ENCODE measurements at places on chromosomes 1 and 21.

DNA sequence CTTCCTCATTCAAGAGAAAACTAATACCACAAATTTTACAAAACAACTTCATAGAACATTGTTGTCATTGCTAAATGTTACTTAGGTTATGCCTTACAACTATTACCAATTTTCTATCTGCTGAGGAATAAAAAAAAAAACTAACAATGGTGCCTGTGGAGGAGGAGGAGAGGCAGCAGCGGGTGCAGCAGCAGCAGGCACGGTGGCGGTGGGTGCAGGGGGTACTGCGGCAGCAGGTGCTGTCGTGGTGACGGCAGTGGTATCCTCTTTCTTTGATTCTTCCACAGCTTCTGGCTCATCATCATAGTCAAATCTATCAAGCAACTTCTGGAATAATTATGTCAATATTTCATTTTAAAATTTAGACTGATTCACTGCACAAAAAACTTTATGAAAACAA lies 35.5 kb downstream of the SCAF4 start:
- DNase-seq, result no peak

DNA sequence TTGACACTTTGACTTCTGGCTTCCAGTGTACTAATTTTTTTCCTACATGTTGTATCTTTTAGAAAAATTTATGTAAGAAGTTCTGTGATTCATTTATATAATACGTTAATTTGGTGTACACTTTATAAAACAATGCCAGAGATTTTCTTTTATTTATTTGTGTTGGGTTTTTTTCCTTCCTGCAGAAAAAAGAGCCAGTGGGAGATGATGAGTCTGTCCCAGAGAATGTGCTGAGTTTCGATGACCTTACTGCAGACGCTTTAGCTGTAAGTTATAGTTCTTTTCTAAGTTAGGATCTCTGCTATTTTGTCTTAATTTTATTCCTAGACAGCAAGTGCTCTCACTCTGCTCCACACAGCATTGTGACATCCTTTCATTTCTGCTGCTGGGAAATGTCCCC lies 14.4 kb downstream of the SARS1 start:
- no peak for DNase-seq

GRCh38 chr21:39087238-39088030 lies 95.8 kb downstream of the PSMG1 start:
- no peak for DNase-seq

- DNase-seq, result no peak
Observed at GRCh38 chr1:7046891-7047290, 261.6 kb downstream of the CAMTA1 start.

DNA sequence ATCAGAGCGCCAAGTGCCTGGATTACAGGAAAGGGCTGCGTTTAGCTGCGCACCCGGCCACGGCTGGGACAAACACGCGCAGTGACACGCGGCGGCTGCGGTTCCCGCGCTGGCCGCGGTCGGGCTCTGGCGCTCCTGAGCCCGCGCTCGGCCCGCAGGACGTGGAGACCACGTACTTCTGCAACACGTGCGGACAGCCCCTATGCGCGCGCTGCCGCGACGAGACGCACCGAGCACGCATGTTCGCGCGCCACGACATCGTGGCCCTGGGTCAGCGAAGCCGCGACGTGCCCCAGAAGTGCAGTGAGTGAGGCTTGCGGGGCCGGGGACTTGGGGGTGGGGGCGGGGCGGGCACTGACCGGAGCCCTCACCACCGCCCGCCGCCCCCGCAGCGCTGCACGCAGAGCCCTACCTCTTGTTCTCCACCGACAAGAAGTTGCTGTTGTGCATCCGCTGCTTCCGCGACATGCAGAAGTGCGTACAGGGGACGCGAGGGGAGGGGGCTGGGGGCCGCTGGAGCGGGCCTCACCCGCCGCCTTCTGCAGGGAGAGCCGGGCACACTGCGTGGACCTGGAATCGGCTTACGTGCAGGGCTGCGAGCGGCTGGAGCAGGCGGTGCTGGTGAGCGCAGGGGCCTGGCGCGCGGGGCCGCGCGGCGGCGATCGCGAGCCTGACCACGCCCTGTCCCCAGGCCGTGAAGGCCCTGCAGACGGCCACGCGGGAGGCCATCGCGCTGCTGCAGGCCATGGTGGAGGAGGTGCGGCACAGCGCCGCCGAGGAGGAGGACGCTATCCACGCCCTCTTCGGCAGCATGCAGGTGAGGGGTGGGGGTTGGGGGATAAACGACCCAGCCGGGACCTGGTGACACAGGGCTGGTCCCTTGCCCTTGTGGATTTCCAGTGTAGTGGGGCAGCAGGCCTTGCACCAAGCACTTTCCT lies 3.1 kb downstream of the RNF207 start:
- no peak for DNase-seq

DNA sequence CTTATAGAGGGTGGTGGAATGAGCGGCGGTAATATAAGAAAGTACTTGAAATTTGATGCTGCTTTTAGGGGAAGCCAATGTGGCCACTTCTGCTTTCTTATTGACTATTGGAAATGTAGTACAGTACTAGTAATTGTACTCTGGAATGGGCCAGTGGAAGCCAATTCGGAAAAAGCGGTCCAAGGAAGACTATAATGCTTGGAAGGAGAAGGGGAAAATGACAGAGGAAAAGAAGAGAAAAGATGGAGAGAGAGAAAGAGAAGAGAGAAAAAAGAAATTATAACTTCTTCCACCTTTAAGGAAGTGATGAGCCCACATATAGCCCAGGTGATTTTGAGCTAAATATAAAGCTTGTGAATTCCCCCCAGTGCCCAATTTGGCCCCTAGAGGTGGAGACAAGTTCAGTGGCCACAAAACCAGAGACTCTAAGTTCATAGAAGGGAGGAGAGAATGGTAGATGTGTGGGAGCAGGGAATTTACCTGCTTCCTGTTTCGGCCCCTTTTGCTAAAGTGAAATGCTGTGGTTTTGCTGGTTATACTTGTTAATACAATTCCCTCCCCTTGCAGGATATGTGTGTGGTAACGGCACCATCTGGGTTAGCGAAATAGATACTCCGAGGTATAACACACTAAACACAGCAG lies 35.7 kb upstream of the DUSP10 start:
- no peak for DNase-seq

DNA sequence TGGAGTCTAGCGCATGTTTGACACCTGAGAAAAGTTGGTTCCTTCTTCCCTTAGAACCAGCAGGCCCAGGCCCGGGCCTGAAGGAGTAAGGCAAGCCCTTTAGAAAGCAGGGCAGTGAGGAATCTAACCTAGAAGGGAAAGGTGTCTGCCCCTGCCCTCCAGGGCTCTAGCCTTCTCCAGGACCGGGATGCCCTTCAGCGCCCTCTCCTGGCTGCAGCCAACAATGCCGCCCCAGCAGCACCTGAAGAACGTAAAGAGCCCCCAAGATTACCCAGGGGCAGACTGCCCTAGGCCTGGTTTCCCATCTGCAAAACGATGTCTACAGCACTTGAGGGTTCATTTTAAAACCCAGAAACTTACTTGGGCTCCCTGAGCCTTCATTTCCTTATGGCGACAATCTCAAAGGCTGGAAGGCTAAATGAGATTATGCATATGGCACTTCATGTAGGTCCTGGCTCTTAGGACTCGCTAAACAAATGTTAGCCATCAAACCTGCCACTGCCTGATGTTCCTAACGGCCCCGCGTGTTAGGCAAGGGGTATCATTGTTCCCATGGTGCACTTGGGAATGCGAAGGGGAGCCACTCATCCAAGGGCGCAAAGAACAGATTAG lies 106.7 kb upstream of the KLHDC7A start:
- DNase-seq, result no peak

- no peak for DNase-seq
Observed at GRCh38 chr1:192887426-192887825, 78.6 kb downstream of the RGS2 start.

- no peak for DNase-seq
Observed at GRCh38 chr1:225462714-225463574, 35.1 kb upstream of the LBR start.

GRCh38 chr1:57546549-57547330 lies 122.9 kb upstream of the DAB1 start:
- no peak for DNase-seq

DNA sequence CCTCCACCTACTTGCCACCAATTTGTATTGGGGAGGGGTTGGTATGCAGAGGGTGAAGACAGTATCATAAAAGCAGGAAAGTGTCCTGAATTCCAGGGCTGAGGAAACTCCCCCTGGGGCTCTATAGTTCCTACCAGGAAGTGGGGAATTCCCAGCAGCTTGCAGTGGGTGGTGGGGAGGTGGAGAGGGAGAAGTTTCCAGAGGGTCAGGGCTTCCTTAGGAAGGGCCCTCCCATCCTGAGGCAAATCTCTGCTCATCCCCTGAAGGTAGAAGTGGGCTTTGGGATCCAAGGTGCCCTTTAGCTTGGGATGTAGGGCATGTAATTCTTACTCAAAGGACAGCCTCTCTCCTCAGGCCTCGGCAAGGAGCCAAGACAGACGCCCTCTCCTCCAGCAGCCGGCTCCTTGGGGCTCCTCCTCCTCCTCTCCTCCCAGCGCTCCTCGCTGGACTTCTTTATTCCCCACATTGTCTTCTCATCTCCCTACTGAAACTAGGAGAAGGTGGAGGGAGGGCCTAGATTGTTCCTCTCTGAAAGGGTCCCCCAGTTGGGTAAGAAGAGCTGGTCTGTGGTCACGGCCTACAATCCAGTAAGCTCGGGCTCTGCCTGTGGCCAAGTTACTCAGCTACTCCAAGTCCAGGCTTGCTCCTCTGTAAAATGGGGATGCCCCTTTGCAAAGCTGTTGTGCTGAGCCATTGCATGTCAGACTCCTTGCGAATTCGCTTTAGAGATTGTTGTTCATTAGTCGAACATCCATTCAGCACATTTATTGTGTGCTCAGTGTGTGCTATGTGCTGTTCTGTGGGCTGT lies 17.9 kb upstream of the CSF1 start:
- DNase-seq, result no peak

DNA sequence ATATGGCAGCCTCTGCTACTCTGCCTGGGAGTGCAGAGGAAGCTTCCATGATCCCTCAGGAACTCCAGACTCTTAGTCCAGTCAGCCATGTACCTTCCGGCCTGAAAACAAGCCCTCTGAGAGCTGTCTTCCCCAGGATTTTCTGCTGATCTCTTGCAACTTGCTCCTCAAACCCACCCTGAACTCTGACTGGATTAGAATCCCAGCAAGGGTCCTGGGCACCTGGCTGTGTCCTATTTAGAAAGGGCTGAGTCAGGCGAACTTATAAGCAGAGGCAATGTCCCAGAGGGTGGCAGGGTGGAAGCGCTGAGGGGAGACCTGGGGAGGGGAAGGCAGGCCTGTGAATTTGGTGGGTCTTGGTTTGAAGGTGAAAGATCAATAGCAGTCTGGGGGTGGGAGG lies 184.5 kb upstream of the EDN2 start:
- no peak for DNase-seq

DNA sequence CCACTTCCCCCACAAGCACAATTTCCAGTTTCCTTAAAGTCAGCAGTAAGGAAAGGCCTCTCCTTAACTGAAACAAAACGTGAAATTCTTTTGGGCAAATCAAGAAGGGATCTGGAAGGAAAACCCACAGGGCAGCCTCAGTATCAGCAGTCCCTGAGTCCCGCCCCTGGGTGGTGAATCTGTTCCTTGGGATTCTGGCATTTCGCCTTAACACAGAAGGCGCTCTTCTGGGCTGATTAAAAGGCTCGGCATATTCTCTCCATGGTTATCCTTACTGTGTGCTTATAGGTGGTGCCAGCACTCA lies 12.2 kb upstream of the RAB4A start:
- DNase-seq, result no peak

- no peak for DNase-seq
Observed at GRCh38 chr1:81699234-81699633, 101.5 kb upstream of the ADGRL2 start.

GRCh38 chr21:44892536-44893277 lies 19.2 kb upstream of the PTTG1IP start:
- DNase-seq, result no peak

GRCh38 chr1:1120866-1121591 lies 5.1 kb upstream of the C1orf159 start:
- DNase-seq, result no peak

GRCh38 chr1:175303201-175303707 lies 110.7 kb upstream of the KIAA0040 start:
- DNase-seq, result no peak

DNA sequence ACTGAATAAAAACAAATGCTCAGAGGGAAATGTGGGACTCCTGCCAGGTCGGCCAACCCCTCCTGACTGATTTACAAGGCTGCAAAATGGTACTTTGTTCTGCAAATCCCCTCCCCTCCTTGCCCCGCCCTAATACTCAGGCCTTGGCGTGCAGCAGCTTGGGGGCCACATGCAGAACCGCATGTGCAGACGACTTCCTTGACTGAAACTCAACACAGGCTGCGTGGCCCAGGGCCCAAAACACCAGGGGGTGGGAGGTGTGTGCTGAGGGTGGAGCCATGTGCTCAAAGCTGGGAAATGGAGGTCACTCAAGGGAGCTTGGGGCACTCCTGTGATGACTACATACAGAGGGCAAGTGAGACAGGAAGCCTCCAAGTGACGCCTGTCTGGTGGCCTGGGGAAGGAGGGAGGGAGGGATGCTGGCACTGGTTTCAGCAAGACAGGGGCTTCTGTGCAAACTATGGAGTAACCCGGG lies 87.2 kb downstream of the MRPL37 start:
- DNase-seq, result no peak

DNA sequence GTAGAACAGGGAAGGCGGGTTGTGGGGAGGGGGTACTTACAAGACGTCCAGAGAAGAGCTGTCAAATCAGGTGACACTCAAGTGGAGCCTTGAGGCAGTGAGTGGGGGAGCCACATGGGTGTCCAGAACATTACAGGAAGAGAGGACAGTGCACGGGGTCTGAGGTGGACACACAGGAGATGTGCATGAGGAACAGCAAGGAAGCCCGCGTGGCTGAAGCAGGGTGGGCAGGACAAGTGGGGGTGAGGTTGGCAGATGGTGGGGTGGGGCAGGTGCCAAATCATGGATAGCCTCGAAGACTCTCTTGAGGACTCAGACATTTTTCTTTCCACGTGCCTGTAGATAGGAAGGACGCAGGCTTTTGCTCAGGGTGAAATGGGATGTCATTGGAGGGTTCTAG lies 921 bp downstream of the SMPDL3B start:
- DNase-seq, result no peak

DNA sequence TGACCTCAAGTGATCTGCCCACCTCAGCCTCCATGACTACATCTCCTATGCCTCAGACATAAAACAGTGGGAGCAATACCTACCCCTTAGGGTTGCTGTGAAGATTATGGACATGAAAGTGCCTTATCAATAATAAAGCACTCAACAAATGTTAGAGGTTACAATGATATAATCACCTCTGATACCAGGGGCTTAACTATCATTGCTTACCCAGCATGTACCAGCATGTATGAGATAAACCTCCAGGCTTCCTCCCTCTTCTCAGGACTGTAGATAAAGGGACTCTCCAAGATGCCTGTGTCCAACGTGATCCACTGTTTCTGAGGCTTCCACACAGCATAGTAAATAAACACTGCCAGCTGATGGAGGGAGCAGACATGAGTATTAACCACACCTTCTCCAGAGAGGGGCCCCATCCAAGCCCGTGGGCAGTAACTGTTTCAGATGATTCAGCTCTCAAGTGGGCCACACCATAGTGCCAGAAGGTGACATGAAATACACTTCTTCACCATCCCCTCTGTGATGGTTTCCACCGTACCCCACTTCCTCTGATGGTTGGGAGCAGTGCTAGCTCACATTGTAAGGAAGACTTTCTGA lies 26.2 kb downstream of the RHBDL2 start:
- DNase-seq, result no peak
